Renal cortex interstitium (tissue), 15 donors: ENCODE measurements at places on chromosomes 3 and 15. TPM values are rescaled to one million over a fixed set of nuclear protein-coding genes. Genes with fewer than 3 reads are reported as not detected.

DNA sequence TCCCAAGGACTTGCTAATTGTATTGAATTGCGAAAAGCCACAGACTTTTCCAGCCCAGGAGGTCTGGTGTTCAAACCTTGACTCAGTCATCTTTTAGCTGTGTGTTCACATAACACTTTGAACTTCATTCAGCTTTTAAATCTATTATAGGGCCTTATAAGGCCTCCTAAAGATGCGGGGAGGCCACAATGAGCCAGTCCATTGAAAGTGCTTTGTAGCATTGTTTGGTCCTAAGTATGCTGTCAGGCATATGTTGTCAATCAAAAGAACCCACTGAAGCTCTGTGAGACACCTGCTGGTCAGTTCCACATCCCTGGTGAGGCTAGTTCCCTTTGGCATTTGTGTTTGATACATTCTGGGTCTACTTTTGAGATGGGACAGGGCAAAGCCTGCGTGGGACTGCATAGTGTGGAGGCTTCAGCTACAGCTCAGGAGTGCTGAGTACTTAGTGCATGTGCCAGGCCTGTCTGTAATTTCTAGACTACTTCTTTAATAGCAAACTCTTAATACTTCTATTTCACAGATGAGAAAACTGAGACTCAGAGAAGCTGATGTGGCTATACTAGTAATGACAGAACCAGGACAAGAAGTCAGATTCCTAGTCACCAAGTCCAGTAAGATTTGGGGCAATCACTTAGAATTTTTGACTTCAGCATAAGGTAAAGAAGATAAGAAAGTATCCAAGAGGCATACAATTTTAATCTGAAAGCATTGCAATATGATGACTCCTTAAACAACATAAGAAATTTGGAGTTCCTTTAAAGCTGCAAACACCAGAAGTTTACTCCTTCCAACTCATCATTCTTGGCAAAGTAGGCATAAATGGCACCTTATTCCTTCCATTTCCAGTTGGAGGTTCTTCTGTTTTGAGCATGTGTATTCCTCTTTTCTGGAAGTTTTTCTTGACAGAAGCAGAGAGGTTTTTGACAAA lies 213.0 kb downstream of the PDCD6IP start:
- no peak for DNase-seq

GRCh38 chr15:34107315-34107714 lies 5.4 kb downstream of the PGBD4 start:
- no peak for DNase-seq

DNA sequence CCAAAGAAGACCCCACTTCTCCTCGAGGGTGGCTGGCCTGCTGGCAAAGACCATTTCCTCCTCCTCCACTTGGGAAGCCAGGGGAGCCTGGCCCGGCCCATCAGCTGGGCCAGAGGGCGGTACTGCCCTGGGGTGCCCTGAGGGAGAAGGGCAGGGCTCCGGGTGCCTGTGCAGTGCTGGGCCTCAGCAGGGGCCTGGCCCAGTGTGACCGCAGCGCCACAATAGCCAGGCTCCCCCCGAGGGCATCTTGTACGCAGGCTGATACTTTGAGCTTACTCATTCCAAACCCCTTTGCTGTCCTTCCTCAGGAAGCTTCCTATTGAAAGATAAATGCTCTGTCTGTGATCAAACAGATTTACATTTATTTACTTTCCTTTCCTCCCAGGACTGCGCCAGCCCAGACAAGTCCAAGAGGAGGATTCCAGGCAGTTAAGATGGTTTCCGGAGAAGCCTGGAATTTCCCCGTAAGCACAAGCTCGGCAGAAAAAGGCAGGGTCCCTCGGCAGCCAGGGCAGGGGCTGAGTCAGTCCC lies 240.1 kb downstream of the XXYLT1 start:
- no peak for DNase-seq

Gene PLIN1
- polyA plus RNA-seq: 1.4 TPM

DNA sequence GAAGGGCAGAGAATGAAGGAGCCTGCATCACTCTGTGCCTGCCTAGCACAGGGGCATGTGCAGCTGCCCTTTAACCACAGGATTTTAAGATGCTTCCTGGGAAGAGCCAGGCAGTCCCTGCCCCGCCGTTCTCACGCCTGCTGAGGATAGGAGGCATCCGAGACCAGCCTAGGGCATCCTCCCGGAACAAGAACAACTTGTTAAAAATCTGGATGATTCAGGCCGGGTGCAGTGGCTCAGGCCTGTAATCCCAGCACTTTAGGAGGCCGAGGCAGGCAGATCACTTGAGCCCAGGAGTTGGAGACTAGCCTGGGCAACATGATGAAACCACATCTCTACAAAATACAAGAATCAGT lies 15.2 kb downstream of the NRROS start:
- no peak for DNase-seq

Gene LRRC2
- polyA plus RNA-seq: 2.4 TPM

DNA sequence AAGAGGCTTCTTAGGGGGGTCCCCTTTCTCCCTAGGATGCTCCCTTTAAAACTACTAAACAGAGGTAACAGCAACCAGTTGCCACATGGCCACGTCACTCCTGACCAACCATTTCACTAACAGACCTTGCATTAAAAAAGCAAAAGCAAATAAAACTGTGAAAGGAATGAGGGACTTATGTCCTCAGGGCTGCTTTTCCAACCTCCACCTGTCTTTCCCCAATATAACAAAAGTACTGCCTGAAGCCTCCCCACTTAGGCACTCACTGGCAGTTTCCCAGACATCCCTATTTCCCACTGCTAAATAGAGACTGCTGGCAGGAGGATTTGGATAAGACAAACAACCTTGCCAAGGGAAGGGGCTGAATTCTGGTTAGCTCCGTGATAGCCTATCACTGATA lies 130.3 kb downstream of the ATP8B4 start:
- no peak for DNase-seq

GRCh38 chr3:28504976-28505375 lies 156.4 kb upstream of the AZI2 start:
- DNase-seq: no peak

GRCh38 chr3:188720215-188720614 lies 451.6 kb upstream of the TPRG1 start:
- no peak for DNase-seq

GRCh38 chr3:155031186-155031585 lies 48.9 kb upstream of the MME start:
- DNase-seq: no peak

- DNase-seq: no peak
Measured at GRCh38 chr15:69568173-69569009, 115.8 kb downstream of the RPLP1 start.

DNA sequence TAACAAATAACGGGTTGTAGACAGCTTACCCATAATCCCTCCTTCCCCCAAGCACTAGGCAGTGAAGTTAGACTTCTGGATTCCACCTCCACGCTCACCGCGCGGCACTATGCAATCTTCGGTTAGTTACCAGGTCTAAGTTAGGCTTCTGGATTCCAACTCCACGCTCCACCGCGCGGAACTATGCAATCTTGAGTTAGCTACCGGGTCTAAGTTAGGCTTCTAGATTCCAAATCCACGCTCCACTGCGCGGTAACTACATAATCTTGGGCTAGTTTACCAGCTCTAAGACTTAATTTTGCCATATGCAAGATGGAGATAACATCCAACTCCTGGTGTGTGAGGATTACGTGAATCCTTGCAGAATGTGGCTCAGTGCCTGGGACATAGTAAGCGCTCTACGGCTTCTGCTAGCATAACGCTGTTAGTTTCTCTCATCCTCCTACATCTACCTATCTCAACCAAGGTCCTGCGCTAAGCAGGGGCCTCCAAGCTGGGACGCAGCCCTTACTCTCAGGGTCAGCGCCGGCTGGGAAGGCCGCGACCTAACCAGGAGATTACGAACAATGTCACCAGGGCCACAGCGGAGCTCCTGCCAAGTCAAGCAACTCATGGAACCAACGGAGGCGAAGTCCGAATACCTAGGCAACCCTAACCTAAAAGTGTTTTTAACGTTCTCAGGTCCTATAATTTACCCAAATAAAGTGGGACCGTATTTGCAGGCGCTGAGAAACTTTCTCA lies 497 bp upstream of the RPLP1 start:
- DNase-seq: no peak

DNA sequence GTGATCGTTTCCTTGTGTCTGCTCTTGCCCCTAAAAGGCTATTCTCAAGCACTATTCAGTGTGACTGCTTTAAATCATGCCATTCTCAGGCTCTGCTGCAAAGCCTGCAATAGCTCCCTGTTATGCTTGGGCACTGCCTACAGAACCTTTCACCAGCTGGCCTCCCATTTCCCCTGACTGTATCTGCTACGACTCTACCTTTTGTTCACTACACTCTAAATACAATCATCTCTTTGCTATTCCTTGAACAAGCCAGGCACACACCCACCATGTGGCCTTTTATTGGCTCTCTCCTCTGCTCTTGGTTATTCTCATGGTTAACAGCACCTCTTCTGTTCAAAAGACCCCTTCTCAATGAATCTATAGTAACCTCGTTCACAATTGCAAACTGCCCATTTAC lies 29.6 kb upstream of the FNDC3B start:
- no peak for DNase-seq

- DNase-seq: peak; percentile 32
Measured at GRCh38 chr15:83208367-83208661, 691 bp upstream of the HDGFL3 start.

Gene ADCY5
- 10.0 TPM for polyA plus RNA-seq

Gene ANKRD63
- polyA plus RNA-seq: not detected

- no peak for DNase-seq
Measured at GRCh38 chr3:12222775-12223485, 64.2 kb upstream of the TIMP4 start.

DNA sequence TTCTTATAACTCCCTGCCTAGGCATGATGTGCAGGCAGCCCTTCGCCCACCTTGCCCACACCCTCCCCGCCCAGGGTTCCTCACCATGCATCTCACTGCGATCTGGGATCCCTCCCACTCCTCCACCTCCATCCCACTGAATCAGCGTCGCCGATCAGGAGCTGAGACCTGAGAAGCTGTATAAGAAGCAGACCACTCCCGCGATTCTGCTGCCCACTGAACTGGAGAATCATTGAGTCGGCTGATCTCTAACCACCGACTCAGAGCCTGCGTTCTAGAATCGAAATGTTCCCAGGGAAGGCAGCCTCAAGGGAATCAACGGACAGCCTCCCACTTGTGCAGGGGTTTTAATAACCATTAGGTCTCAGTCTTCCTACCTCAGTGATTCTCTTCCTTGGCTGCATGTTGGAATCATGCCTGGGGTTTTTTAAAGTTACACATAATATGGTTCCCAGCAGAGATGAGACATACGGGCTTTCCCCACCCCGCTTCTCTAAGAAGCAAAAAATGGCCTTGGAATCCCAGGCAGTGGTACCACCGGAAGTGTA lies 60.2 kb downstream of the TMEM44 start:
- no peak for DNase-seq

GRCh38 chr3:138023754-138024153 lies 13.8 kb downstream of the CLDN18 start:
- DNase-seq: no peak

- DNase-seq: no peak
Measured at GRCh38 chr15:58243070-58243469, 104.9 kb downstream of the AQP9 start.

GRCh38 chr3:122754929-122755328 lies 38.7 kb downstream of the HSPBAP1 start:
- no peak for DNase-seq

DNA sequence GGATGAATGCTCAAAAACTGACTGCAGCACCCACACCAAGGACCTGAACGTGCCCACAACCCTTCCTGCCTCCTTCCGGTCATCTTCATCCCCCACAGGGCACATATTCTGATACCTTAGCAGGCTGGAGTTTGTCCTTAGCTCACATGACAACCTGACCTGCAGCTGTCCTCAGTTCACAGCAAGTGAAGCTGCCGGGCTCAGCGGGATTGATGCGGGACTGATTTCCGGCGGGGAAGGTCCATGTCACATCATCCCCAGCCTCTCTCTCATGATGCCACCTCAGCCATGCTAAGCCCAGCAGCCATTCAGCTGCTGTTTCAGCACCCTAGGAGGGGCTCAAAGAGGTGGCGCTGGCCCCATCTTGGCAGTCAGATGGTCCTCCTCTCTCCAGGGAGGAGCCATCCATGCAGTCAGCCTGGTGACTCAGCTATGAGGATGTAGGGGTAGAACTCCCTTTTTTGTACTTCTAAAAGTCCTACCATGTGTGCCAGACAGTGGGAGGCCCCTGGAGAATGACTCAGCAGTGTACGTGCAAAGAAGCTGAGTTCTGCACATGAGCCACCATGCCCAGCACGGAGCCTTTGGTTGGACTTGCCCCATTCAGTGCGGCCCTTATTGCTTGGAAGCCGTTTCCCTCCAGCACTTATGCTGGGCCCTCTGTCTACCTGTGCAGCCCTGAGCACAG lies 9.5 kb downstream of the CA12 start:
- DNase-seq: no peak

GRCh38 chr15:72792431-72792830 lies 8.9 kb upstream of the ADPGK start:
- DNase-seq: no peak

DNA sequence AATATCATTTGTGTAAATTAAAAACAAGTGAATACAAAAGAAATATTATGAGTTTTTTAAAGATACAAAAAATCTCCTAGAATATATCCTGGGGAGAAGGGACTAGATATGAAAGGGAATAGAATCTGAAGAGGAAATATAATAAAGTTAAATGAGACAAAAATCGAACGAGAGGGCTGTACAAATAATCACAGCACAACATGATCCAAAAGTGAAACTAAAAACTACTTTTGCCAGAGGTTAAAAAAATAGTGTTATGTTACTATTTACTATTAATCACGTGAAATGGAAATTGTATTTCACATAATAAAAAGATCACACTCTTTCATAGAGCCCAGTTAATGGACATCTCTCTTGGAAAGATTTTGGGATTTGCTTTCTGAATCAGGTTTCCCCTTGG lies 28.6 kb downstream of the CGGBP1 start:
- no peak for DNase-seq

DNA sequence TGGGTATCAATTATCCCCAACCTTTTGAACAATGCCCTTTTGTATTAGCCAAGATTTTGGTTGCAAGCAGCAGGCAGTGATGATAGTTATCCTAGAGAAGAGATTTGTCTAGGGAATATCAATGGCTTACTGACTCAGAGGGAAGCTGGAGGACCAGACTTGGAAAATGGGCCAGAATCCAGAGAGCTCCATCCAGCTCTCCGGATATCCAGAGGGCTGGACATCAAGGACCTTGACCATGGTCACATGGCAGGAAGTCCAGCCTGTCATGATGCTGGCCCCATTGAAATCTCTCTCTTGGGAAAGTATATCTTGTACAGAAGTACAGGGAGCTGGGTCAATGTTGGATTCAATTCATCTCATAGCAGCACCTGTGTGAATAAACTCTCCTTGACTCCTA lies 148.5 kb upstream of the PDZRN3 start:
- no peak for DNase-seq

DNA sequence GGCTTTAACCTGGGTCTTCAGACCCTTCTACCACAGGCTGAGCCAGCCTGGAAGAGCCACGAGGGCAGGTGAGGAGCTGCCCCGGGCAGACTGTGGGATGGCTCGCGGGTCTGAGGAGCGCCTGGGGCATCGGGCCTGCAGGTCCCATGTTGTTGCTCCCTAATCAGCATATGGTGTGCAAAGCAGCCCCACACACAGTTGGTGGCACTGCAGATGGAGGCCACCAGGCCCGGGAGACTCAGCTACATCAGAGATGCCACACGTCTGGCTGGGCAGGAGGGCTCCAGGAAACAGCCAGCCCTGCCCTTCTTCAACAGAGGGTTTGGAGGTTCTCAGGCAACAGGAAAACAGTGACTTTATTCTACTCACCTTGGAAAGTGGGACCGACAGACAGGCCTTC lies 63.9 kb downstream of the XXYLT1 start:
- DNase-seq: no peak
